ENCODE measurements at places on chromosomes 7 and 10.

DNA sequence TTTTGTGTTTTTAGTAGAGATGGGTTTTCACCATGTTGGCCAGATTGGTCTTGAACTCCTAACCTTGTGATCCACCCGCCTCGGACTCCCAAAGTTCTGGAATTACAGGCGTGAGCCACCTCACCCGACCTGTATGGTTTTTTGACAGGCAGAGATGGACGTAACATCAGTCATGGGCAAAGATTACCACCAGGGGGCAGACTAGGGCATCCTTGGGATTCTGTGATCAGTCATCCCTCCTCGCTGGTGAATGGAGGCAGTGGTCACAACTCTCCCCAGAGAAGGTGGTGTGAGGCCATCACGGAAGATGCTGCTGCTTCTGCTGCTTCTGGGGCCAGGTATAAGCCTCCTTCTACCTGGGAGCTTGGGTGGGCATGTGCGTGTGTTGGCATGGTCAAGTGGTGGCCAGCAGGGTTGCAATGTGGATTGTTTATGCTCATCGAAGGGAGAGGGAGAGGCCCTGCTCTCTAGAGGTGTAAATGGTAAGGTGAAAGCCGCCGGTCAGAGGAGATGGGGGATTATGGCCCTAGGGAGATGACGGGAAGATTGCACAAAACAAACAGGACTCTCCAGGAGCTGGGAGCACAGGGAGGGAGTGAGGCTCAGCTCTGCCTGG is 122.7 kb upstream of the PRSS1 start:
- DNase-seq, result peak; percentile 9

GRCh38 chr7:28560767-28561166 is 148.4 kb downstream of the CREB5 start:
- no peak for DNase-seq

- no peak for DNase-seq
Measured at GRCh38 chr7:153832160-153832559, 220.0 kb upstream of the DPP6 start.

DNA sequence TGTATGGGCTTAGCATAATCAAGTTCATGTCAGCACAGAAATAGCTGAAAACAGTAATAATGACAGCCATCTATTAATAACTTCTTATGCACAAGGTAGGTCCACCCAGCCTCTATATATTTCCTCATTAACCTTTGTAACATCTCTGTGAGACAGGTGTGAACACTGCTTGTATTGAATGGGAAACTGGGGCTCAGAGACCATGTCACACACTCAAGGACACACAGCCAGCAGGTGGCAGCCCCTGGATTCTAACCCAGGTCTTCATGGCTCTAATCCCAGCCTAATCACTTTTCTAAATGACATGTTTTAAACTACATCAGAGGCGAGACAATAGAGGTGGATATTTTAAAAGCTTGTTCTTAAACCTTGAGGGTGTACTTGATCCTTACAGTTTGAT is 591.4 kb downstream of the PARD3 start:
- DNase-seq, result no peak

GRCh38 chr10:104351061-104351702 is 2.5 kb upstream of the CFAP58 start:
- DNase-seq, result no peak

DNA sequence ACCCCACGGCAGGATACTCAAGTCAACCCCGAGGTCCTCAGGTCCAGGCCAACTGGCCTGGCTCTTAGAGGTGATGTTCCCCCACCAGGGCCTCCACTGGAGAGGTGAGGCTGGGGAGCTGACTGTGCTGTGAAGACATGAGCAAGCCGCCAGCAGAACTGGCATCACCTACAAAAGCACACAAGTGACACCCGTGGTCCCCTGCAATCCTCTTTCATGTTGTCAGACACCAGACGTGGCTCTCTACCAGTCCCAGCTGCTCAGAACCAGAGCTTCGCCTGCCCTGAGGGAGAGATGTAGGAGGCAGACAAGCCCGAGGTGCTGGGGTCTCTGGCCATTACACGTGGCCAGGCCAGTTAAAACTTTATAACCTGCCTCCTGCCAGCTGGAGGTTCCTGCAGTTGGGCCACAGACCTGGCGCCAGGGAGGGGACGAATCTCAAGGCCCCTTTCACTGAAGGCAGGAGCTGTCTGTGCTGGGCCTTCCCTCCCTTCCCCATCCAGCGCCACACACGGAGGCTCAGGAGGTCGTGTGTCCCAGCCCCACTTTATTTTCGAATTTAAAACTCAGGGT is 2.2 kb downstream of the COMTD1 start:
- no peak for DNase-seq

DNA sequence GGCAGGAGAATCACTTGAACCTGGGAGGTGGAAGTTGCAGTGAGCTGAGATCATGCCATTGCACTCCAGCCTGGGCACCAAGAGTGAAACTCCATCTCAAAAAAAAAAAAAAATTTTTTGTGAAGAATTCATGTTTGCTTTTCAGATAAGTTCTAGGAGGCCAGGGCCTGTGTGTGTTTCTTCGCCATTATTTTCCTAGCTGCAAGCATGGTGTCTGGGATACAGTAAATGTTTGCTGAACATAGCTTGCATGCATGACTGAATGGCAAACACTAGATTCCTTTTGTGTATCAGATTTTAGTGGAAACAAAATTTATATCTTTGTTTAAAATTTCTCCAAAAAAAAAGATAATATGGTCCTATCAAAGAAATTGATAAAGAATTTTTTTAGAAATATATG is 9.7 kb upstream of the MACC1 start:
- DNase-seq, result no peak

- DNase-seq, result peak; percentile 66
Measured at GRCh38 chr7:27106181-27106900, 3.9 kb upstream of the HOXA2 start.

- peak; percentile 69 for DNase-seq
Measured at GRCh38 chr10:76297780-76298281, 866.4 kb downstream of the LRMDA start.

GRCh38 chr10:34327184-34327583 is 487.9 kb downstream of the PARD3 start:
- no peak for DNase-seq

GRCh38 chr7:30654296-30655090 is 27.8 kb downstream of the CRHR2 start:
- DNase-seq, result no peak

- DNase-seq, result peak; percentile 96
Measured at GRCh38 chr7:141685285-141686023, 16.5 kb downstream of the DENND11 start.

DNA sequence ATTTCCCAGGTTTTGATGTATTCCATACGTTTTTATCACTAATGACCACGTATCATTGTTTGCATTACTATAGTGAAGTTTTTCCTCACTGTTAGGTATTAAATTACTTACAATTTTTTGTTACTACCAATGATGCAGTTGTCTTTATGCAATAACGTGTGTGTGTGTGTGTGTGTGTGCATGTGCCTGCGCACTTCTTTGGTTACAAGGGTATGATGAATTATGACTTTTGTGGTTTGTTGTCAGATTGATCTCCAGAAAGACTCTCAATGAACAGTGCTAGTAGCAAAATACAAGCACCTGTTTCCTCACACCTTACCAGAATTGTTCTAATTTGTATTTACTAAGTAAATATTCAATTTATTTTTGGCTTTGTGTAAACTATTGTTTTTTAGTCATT is 51.5 kb downstream of the MCMBP start:
- DNase-seq, result no peak
